Breast epithelium (tissue), 4 donors: ENCODE measurements at places on chromosomes 7 and 10. TPM values are rescaled to one million over a fixed set of nuclear protein-coding genes. Genes with fewer than 3 reads are reported as not detected.

DNA sequence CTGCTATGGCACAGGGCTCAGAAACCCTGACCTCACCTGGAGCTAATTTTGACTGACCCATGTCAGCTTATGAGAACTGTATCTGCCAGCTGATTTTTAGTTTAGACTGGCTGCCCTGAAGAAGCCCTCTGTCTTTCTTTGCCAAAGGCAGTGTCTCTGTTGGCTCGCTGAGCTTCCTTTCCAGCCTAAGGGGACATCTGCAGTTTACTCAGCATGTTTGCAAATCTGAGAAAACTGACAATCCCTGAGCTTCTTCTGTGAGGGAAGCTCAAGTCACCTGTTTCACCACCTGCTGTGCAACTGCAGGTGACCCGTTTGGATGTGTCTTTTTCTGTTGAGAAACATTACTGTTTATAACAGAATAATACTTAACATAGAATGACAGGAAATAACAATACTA is 46.0 kb downstream of the PRKAR2B start:
- no peaks in the 10 kb centered on the region for H3K27me3 ChIP-seq
- H3K4me1 ChIP-seq, result no peaks in the 10 kb centered on the region
- H3K27ac ChIP-seq, result no peak overlapping the region
- no peaks in the 10 kb centered on the region for H3K36me3 ChIP-seq
- no peak overlapping the region for H3K4me3 ChIP-seq

The SLC26A4 gene
- 1.3 TPM for total RNA-seq

DNA sequence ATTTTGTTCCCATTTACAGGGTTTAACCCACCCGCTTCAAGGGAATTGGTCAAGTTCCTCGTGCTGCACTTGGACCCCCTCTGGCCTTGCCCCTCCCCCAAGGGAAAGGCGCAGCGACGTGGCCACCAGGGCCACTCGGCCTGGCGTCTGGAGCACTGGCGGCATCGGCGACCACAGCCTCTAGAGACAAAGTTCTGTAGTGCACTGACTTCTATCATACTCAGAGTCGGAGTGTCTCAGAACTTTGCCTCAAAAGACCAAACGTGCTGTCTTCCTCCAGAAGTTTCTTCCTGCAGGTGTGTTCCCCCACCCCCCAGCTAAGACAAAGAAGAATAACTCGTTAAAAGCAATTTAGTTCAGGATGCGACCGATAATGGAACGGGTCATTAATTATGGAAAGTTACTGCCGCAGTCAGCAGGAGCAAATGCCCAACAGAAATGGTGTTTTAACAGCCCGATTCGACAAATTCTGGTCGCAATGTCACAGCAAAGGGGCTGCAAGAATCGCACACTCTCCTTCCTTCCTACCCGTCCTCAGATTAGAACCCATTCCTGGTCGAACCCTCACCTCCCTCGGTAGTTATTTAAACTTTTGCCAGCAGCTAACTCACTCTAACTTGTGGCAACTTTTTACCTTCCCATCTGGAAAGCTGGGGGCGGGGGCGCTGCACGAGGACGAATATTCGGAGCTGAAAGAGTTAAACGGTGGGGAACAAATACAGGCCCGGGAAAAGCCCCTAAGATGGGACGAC is 202.1 kb upstream of the NFE2L3 start:
- no peaks in the 10 kb centered on the region for H3K27me3 ChIP-seq
- no peaks in the 10 kb centered on the region for H3K4me1 ChIP-seq
- peak overlapping the region; percentile 86 for H3K4me3 ChIP-seq

GRCh38 chr7:44634839-44635591 is 28.6 kb downstream of the OGDH start:
- no peaks in the 10 kb centered on the region for H3K27me3 ChIP-seq
- H3K4me3 ChIP-seq, result no peak overlapping the region
- H3K4me1 ChIP-seq, result peaks cover 6% of the 10 kb centered on the region
- DNase-seq, result no peak
- no peaks in the 10 kb centered on the region for H3K36me3 ChIP-seq

The KIAA1549 gene
- total RNA-seq, result 2.8 TPM

- H3K4me1 ChIP-seq, result peaks cover 7% of the 10 kb centered on the region
- no peaks in the 10 kb centered on the region for H3K27me3 ChIP-seq
- no peaks in the 10 kb centered on the region for H3K36me3 ChIP-seq
- H3K27ac ChIP-seq, result no peak overlapping the region
- no peak overlapping the region for H3K4me3 ChIP-seq
These were observed 106.4 kb downstream of the GSAP start for GRCh38 chr7:77309714-77310220.

The METTL27 gene
- 7.0 TPM for total RNA-seq

DNA sequence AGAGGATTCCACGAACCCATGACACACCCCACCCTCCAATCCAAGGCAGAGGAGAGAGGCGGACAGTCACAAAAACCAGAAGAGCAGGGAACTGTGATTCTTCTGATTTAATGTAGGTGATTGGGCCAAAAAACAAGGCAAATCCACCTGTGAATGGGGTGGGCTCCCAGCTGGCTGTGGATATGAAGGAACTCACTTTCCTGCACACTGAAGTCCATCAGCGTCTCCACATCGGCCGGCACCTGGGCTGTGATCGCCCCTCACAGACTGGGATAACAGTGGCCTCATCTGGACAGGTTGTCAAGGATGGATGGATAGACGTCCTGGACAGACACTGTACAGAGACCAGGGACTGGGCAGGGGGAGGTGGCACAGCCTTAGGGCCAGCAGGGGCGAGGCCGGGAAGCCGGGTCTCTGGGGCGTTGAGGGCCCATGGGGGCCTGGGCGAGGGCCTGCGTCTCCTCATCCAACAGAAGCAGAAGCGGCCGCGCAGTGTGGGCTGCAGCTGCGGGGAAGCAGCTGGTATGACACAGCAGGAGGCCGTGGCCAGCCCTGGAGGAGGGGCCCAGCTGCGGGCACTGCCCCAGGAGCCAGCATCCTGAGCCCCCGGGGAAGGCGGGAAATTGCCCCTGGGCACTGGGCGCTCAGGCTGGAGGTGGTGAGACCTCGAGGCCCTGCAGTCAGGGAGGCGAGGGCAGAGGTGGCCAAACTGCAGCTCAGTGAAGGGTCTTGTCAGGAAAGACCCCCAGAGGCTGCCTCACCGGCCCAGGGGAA is 54.2 kb downstream of the DIP2C start:
- DNase-seq, result no peak
- H3K27me3 ChIP-seq, result no peaks in the 10 kb centered on the region
- no peak overlapping the region for H3K4me3 ChIP-seq
- H3K27ac ChIP-seq, result no peak overlapping the region

DNA sequence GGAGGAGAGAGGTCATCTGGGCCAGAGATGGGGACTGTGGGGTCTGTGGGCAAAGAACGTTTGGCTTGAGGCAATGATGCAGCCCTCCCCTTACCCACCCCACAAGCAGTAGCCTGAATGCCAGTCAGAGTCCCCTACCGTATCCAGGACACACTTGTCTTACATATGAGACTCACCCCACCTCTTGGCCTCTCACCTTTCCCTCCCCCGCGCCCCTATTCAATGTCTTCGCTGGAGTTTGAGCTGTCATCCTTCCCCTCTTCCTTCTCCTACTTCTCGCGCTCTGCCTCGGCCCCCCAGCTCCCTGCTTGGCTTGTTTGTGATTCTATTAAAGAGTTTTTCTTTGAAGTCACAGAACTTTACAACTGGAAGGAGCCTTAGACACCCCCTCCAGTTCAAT is 8.9 kb downstream of the PRRT4 start:
- no peak overlapping the region for H3K27ac ChIP-seq
- no peak for DNase-seq
- no peaks in the 10 kb centered on the region for H3K36me3 ChIP-seq
- no peaks in the 10 kb centered on the region for H3K4me1 ChIP-seq

The GPNMB gene
- 86.9 TPM for total RNA-seq

- no peak for DNase-seq
- H3K27ac ChIP-seq, result no peak within 1 kb of the TSS
- no peaks in the 10 kb centered on the region for H3K4me1 ChIP-seq
- no peak within 1 kb of the TSS for H3K4me3 ChIP-seq
These were observed at the start of gene PILRB for GRCh38 chr7:100358027-100358856. TSS of gene PILRB (plus strand) at chr7:100358117. CDS start at chr7:100358303, 186 bp downstream.

The ABCA13 gene
- total RNA-seq, result under 0.01 TPM
